Stimulated activated CD4-positive, alpha-beta T cell treated with anti-CD3 and anti-CD28 coated beads, Interleukin-12 subunit alpha, Interleukin-12 subunit beta, amount 100 ng/mL, for 48 hours (primary cell): ENCODE measurements at places on chromosomes 1 and 21.

DNA sequence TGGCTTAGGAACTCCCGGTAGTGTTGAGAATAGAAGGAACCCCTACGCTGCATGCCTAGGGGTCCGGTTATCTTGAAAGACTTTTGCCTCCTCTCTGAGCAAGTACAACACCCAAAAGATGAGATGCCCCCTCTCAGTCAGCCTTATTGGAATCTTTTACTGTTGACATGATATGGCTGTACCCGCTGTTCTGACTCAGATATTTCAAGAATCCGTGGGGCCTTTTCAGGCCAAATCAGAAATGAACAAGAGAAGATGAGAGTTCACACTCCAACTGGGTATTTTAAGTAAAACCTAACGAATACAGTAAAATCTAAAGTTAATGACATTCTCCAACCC, 164.2 kb downstream of the PPIAL4G start:
- DNase-seq: no peak

GRCh38 chr1:162822391-162823200, 32.1 kb downstream of the HSD17B7 start:
- no peak for DNase-seq

DNA sequence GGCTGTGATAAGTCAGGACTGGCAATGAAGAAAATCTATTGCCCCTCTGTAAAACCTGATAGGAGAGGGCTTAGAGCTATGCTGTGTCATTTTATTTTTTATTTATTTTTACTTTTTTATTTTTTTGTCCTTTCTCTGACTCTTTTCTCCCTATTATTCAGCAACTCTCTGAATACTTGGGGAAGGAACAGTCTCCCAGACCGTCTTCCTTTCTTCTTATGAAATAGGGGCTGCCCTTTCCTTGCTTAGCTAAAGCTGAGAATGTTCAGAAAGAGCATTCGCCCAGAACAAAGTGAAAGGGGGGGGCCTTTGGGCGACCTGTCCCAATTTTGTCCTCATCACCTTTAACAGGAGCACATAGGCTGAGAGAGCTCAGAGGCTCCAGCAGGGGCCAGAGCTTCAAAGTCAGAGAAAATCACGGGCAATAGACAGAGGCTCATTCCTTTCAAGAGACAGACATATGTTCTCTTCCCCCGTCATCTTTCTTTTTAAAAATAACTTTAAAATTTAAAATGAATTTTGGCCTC, 80.9 kb downstream of the RNF220 start:
- no peak for DNase-seq

DNA sequence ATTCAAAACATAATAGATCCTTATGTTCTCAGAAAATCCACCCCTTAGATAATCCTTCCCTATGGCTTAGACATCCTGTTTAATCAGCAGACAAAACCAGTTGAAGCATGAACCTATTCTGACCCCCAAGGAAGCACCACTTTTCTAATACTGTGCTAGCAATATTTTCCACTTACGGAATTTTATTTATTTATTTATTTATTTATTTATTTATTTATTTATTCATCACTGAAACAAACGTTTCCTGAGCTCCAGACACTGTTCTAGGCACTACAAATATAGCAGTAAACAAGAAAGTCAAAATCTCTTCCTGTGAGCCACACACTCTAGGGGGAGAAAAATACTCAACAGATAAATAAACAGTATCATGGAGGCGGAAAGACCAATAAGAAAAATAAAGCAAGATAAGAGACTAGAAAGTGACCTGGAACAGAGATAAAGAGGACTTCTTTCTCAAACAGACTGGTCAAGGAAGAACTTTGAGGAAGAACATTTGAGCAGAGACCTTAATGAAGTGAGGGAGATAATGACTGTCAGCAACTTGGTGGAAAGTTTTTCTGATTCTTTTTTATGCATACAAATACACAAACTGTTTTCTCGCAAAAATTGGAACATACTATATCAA, 145.5 kb upstream of the POGK start:
- no peak for DNase-seq

GRCh38 chr1:183635099-183635605, 431 bp downstream of the ARPC5 start:
- no peak for DNase-seq

- no peak for DNase-seq
Observed at GRCh38 chr1:171226747-171227370, 21.4 kb upstream of the FMO1 start.

DNA sequence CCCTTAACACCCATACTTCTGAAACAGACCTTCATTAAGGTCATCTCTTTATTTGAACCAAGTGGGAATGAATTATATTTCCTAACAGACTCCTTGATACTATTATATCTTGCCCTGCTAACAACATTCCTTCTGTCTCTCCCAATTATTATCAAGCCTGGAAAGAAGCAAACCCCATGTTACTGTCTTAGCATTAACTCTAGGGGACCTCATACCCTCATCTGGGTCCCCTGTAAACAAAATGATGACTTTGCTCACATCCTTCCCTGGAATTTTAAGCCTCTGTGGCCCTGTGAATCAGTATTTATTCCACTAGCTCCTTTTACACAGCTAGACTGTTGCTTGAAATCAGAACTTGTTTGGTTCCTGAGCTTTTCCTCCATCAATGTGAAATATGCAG, 38.3 kb upstream of the BCL10 start:
- DNase-seq: no peak

DNA sequence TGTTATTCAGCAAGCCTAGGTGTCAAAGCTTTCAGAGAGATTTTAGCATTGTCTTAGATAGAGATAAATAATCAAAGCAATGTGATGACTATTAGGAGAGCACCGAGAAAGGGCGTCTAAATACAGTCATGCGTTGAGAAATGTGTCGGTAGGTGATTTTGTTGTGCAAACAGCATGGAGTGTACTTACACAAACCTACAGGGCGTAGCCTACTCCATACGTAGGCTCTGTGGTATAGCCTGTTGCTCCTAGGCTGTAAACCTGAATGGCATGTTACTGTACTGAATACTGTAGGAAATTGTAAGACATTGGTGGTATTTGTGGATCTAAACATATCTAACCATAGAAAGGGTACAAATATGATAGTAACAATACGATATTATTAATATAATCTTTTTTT, 31.8 kb downstream of the KIF1B start:
- no peak for DNase-seq

- no peak for DNase-seq
Observed at GRCh38 chr1:110513511-110513910, 5.5 kb downstream of the KCNA10 start.

- DNase-seq: no peak
Observed at GRCh38 chr1:193062698-193063463, 3.5 kb downstream of the RO60 start.

DNA sequence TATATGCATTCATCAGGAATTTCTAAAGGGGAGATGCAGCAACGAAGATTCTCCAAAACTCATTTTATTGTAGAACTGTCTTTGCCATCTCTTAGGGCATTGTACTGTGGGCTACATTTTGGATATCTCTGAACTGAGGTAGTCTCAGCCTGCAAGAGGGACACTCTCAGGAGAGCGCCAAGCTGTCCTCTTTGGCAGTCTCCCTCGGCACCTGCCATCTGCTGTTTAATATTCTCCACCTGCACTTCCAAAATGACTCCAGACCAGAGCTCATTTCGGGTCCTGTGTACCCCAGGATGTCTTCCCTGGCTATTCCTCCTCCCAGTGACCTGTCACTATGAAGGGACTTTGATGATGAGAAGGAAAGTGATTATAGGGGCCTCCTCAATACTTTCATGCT, 356.3 kb upstream of the C1orf174 start:
- DNase-seq: no peak

- no peak for DNase-seq
Observed at GRCh38 chr1:234780112-234780511, 170.1 kb upstream of the IRF2BP2 start.

- DNase-seq: peak; percentile 60
Observed at GRCh38 chr1:27632387-27633297, 2.3 kb downstream of the FGR start.

- DNase-seq: no peak
Observed at GRCh38 chr1:9014475-9015375, 11.5 kb downstream of the SLC2A7 start.

DNA sequence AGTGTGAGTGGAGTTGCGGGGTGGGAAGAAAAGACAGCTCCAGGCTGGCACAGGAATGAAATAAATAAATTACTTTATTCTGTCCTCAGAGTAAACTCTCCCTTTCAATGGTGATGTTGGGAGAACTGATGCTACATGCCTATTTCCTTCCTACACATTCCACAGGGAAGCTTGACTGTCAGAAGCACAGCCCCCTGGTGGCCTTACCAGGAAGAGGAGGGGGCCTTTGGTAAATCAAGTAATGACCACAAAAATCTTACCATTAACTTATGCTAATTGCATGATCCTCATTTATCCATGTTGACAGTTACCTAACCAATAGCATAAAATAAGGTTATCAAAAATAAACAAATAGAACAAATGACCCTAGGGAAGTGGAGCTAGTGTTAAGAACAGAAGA, 605.0 kb upstream of the PKN2 start:
- no peak for DNase-seq

GRCh38 chr1:237205400-237206064, 163.5 kb downstream of the RYR2 start:
- no peak for DNase-seq

DNA sequence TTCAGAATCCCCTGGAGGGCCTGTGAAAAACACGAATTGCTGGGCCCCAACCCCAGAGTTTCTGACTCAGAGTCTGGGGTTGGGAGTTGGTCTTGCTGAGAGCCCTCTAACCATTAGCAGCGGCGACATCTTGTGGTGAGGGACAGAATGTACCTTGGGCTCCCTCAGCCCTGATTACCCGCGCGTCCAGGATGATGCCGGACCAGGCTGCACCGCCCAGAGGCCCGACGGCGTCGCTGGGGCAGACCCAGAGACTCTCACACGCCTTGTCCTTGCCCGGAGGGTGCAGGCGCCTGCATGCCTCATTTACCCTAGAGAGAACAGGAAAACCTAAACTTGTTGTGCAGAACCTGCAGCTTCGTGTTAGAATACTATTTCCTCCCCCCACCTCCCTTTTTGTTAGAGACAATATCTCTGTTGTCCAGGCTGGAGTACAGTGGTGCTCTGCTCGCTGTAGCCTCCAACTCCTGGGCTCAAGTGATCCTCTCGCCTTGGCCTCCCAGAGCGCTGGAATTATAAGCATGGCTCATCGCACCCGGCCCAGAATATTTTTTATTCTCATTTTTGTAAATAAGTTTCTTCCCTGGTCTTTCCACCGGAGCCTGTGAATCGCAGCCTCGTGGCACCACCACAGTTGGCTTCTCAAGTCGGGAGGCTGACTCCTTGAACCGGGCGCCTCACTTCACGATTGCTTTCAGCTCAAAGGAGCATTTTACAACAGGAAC, 22.2 kb upstream of the RD3 start:
- peak; percentile 65 for DNase-seq

DNA sequence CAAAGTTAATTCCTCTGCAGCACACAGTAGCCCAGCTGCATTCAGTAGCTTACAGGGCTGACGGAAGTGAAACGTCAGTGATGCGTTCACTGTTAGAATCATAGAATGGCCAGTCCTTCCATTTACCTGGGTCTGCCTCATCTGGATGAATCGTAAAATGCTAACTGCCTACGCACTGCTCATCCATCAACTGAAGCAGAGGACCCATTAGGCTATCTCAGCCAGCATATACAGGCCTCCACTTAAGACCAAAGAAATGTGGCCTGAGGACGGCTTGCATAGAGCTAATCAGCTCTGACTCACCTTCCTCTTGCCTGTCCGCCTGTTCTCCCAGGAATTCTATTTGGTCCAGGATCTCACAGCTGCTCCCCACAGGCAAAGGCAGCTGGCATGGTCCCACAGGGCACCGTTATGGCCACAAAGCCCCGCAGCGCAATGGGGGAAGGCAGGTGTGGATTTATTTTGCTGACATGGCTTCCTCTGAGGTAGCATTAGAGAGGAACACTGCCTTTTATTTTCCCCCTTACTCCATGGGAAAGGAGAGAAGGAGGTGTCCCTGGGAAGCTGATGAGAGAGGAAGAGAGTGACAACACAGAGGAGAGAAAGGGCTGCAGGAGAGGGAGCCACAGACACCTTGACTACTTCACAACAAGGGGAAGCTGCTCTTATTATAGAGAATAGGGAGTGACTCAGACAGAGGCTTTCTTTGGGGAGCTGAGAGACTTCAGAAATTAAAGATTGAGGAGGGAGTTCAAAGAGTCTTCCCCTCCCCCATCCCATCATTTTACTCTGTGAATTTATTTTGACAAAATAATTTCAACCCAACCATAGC, 177.6 kb downstream of the HHIPL2 start:
- DNase-seq: no peak

DNA sequence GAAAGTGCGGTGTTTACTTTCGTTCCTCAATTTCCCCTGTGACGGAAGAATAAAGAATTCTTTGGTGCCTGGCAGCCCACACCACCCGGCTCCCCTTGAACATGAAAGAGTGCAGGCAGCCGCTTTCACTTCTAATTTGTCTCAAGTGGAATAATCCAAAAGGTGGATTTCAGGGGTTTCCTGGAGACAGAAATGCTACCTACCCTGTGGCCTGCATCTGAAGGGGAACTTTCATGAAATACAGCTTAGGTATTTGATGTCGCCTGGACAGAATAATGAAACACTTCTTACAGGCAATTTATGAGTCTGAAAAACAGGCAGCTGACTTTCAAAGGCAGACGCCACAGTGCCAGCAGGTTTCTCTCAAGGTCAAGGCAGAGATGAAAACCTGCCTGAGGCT, 169.5 kb upstream of the USP24 start:
- no peak for DNase-seq

DNA sequence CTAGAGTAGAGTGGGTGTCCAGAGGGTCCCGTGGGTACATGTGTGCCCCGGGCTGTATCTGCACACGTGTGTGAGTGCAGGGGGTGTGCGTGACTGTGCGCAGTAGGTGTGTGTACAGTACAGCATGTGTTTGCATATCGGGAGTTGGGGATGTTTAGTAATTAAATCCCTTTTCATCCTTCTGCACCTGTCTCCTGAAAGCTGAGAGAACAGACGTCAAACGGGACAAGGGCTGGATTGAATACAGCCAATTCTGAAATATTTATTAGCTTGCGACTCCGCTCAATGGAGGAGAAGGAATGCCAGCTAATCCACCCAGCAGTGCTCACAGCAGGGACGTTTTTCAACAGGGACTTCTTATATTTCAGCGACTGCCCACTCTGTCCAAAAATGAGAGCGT, 44.7 kb upstream of the CASZ1 start:
- no peak for DNase-seq

- DNase-seq: peak; percentile 9
Observed at GRCh38 chr1:119475866-119476439, 31.1 kb upstream of the HSD3B1 start.
